OCI-LY7 (cell line): ENCODE measurements at places on chromosomes 3 and 15.

DNA sequence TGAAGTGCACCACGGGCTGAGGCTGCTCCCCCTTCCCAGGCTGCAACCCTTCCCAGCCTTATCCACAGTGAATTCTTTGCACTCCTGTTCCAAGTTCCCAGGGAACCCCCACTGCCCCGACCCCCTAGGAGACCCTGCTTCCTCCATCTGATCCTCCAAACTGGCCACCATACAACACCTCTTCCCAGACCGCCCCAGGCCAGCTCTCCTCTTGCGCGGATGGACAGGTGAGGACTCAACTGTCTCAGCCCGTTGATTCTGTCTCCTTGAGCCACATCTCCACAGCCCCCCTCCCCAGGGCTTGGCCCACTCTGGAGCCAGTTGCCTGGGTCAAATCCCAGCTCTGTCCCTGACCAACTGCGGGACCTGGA is 21.7 kb downstream of the GRIP2 start:
- DNase-seq = no peak

GRCh38 chr3:104717828-104718196 is 648.9 kb upstream of the ALCAM start:
- DNase-seq = peak; percentile 3

GRCh38 chr15:88006146-88006545 is 250.4 kb downstream of the NTRK3 start:
- DNase-seq = no peak

GRCh38 chr15:92797168-92798052 is 102.7 kb upstream of the CHD2 start:
- peak; percentile 89 for DNase-seq

DNA sequence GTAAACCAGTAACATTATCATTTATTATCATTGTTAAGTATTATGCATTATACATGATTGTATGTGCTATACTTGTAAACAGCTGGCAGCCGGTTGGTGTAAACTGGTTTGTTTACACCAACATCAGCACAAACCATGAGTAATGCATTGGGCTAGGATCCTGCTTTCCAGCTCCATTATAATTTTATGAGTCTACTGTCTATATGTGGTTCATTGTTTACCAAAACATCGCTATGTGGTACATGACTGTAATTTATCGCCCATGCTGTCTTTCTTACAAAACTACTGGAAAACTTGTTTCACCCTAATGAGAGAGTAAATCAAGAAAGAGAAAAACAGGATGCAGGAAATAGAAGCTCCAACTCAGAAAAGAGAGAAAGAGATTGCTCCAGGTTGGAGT is 224.8 kb upstream of the CBLB start:
- no peak for DNase-seq

GRCh38 chr15:89767411-89767915 is 8.7 kb upstream of the MESP2 start:
- no peak for DNase-seq

DNA sequence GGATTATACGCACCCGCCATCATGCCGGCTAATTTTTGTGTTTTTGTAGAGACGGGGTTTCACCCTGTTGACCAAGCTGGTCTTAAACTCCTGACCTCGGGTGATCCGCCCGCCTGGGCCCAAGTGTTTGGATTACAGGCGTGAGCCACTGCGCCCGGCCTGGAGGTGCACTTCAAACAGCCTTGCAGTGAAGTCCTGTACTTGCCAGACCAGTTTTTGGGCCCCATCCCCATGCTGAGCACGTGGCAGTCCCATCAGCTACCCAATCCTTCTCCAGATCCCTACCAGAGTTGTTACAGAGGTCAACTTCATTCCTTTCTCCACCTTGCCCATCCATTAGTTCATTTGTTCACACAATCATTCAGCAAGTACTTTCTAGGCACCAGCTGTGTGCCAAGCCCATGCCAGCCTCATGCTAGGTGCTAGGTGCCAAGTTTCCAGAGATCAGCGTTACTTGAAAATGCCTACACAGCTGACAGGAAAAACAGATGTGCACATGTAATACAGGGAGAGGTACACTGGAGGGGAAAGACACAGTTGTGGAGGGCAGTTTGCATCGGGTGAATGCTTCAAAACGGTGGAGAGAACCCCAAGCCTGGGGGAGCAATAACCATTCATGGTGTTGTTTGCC is 2.2 kb downstream of the DNAH1 start:
- DNase-seq = no peak

- no peak for DNase-seq
Measured at GRCh38 chr3:125067225-125067624, 11.4 kb upstream of the HEG1 start.

- peak; percentile 92 for DNase-seq
Measured at GRCh38 chr3:16511681-16512434, 1.6 kb downstream of the RFTN1 start.
